ENCODE measurements at places on chromosomes 12 and 14.

- DNase-seq, result no peak
Observed at GRCh38 chr14:70888681-70889175, 18.5 kb upstream of the PCNX1 start.

GRCh38 chr14:76784881-76785280, 23.6 kb downstream of the VASH1 start:
- DNase-seq, result no peak

DNA sequence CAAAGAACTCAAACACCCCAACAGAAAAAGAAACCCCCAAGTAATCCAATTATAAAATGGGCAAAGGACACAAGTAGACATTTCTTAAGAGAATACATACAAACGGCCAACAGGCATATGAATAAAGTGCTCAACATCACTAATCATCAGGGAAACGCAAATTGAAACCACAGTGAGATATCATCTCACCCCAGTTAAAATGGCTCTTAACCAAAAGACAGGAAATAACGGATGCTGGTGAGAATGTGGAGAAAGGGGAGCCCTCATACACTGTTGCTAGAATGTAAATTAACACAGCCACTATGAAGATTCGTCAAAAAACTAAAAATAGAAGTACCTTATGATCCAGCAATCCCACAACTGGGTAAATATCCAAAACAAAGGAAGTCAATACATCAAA, 52.4 kb downstream of the CLMN start:
- DNase-seq, result no peak

- DNase-seq, result no peak
Observed at GRCh38 chr12:112131686-112132085, 6.3 kb downstream of the TRAFD1 start.

GRCh38 chr12:109492371-109492770, 14.9 kb downstream of the UBE3B start:
- DNase-seq, result no peak

DNA sequence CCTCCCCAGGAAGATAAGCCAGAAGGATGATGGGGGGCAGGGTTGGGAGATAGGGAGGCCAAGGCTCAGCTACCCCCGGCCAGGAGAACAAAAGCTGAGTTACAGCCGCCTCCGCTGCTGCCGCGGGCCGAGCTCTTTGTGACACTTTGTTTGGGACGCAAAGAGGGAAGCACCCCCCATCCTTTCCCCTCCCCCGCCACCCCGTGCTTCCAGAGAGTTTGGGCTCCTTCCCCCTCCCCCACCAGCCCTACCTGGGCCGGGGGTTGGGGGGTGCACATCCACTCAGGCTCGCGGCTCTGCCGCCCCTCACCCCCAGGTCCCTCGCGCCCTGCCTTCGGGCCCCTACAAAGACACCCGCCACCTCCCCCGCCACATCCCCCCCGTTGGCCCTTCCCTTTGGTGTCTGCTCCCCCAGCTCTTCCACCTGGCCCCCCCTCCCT, 799 bp downstream of the ZNF219 start:
- DNase-seq, result no peak

DNA sequence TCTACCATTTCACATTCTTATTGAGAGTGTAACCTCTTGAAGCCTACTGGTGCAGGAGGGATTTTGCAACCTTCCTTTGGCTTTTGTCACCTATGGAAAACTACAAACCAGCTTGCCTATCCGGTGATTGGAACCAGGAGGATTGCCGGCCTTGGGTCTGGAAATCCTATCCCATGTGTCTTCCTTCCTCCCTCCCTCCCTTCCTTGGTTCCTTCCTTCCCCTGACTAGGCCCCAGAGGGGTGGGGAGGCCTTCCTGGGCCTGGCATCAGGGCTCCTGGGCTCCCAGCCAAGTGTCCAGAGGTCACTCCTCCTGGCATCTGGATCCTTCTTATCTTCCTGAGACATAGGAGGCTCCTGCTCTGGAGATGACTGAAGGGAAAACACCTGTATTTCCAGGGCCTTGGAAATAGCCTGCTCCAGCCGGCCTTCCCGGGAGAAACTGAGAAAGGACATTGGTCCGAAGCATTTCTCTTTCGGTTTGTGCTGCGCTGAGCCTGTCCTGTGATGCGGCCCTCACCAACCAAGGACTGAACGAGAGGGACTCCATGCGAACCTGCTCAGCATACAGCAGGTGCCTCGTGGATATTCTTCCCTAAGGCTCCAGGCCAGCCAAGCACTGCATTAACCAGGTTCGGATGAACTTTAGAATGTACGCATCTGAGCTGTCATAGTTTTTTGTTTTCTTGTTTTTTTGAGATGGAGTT, 43.4 kb downstream of the PSMA6 start:
- DNase-seq, result no peak

GRCh38 chr14:67541448-67542387, 8.6 kb downstream of the PLEKHH1 start:
- DNase-seq, result no peak

- no peak for DNase-seq
Observed at GRCh38 chr12:51972849-51973273, 21.4 kb downstream of the ACVR1B start.

- no peak for DNase-seq
Observed at GRCh38 chr12:75809746-75810145, 221.8 kb downstream of the PHLDA1 start.

DNA sequence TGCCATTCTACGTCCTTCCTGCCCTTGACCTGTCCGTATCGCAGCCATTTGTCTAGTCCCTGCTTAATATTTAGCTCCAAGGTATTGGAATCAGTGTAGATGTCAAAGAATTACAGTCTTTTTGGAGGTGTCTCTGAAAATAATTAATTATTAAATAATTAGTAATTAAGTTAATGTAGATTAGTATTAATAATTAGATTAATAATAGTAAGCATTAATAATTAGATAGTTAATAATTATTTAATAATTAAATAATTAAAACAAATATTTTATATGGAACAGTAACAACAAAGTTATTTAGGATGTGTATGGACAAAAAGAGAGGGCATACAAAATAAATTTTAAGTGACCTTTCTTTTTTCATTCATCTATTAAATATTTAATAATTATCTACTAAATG, 639.6 kb downstream of the AACS start:
- no peak for DNase-seq

DNA sequence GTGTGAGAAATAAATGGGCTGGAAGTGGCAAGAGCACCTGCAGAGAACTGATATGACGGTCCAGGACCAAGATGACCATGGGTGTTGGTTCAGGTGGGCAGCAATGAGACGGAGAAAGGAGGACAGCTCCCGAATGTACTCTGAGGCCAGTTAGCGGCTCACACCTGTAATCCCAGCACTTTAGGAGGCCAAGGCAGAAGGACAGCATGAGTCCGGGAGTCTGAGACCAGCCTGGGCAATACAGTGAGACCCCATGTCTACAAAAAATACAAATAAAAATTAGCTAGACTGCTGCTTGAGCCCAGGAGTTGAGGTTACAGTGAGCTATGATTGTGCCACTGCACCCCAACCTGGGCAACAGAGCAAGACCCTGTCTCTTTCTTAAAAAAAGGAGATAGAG, 60.1 kb downstream of the FOXN3 start:
- DNase-seq, result no peak

Data from NCI-H2081 treated with DMSO at 0.1 percent for 48 hours (cell line).